ENCODE measurements at places on chromosomes 2 and 18.

- DNase-seq, result no peak
Measured at GRCh38 chr2:238286987-238287736, 1.2 kb downstream of the PER2 start.

DNA sequence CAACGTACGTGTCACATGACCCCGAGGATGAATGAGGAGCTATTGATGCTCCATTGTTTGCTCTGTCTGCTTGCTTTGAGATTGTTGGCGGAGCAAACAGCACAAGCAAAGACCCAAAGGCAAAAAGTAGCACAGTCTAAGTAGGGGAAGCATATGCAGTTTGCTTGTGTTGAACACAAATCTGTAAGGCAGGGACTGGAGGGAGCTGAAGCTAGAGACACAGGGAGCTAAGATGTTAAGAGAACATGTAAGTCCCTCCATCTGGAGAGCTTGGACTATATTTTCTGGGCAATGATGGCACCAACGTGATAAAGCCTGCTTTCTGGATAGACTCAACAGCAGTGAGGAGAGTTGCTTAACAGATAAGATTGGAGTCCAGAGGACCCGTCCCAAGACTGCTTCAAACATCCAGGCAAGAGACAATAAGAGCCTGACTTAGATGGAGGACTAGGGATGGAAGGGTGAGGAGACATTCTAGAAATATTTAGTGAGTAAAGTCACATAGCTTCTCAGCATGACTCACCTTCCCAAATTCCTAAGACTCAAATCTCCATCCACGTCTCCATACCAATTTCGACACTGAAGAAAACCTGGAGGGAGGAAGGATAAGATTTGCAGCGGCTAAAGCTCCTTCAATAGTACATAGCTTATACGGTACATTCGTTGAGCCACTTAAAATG lies 88.1 kb upstream of the KLF7 start:
- DNase-seq, result no peak

DNA sequence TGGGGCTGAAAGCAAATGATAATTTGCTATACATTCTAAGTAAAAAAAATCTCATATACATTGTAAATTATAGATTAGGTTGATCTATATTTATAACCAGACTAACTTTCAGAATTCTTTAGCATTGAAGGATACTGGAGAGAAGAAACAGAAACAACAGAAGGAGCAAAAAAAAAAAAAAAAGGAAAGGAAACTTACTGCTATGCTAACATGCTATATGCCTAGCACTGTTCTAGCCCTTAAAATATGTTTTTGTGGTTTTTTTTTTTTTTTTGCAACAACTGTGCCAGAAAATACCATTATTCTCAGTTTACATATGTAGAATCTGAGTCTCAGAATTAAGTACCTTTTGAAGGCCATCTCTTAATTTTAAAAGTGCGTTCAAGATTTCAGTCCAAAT lies 204.9 kb upstream of the MC4R start:
- DNase-seq, result no peak

DNA sequence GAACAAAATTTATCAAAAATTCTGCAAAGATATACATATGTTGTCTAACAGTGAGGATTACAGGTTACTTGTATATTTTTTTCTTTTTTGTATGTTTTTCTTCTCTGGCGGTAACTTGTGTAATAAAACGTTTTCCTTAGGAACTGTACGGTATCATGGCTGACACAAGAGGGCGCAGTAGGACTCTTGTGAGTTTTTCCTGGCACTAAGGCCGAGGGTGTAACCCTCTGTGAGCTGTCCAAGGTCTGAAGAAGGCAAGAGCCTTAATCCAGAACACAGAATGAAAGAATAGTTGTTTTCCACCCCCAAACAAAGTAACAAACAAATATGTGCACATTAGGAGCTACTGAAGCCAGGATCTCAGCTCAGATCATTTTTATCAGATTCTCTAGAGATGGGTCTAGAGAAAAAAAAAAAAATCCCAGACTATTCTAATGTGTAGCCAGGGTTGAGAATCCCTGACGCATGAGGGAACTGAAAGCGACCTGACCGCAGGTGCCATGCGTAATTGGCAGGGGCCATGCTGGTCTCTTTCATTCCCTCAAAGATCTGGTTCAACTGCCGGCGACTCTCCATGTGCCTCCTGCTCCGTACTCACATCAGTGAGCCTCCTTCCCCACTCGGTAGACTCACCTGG lies 27.0 kb downstream of the TMEM200C start:
- DNase-seq, result no peak

GRCh38 chr2:159539701-159540100 lies 76.6 kb downstream of the BAZ2B start:
- DNase-seq, result no peak

DNA sequence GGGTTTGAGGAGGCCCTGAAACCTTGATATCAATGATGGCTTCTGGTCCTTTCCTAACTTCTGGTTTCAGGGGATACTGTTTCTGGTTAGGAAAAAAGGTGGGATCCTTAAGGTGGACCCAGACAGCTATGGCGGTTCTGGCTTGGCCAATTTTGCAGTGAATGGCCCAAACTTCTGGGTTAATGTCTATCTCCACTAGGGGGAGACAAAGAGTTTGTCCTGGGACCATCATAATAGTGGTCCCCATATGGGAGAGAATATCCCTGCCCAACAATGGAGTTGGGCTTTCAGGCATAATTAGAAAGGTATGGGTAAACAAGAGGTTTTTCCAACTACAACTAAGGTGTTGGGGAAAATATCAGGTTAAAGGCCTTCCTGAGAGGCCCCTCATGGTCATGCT lies 273.5 kb downstream of the CALCRL start:
- no peak for DNase-seq

DNA sequence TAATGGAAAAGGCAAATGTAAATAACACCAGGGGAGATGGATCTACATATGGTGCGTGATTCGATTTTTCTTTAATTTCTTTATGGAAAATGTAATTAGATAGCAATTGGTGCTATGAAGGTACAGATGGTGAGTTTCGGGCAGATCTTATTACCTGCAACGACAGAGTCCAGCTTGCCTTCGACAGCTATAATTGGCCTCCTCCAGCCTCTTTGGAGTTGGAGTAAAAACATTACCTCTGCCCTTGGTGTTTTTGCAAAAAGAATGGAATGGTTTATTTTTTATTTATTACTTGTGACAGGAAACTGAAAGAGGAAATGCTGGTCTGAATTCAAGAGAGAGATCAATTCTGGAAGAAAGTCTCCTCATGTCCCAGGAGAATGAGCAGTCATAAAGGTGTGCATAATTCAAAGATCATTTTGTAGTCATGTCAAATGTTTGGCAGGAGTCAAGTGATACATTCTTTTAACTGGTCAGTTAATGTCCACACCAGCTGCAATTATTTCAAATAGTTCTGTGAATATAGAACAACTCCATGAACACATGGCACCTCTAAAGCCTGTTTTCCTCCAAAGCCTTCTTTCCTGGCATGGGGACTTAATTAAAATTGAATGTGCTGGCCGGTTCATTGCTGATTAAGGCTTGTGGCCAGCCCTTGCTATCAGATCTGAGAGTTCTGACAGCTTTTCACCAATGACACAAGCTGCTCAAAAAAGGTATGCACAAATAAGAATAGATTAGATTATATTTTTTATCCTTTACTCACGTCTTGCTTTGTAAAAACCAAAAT lies 46.9 kb upstream of the KCNH7 start:
- no peak for DNase-seq

DNA sequence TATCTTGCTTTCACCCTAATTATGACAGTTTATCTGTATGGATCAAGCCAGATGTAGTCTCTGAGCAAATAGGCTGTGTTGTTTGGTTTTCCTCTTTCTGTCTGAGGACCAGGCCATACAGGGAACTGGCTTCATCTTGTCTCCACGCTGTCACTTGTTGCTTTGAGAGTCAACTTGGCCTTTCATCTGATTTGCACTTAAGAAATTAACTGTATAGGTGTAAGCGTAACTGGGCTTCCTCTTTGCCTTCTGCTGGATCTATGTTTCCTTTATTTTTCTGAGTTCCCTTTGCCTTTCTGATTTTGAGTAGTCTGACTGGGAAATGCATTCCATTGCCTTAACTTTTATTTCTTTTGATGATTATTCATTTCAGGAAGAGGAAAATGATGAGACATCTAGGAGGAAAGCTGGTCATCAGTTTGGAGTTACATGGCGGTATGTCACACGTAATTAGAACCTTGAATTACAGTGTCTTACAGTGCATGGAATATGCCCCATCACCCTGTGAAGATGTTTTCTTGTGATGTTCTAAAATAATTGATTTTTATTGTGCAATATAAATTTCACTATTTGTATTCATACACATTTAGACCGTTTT lies 17.4 kb downstream of the PTCD3 start:
- DNase-seq, result no peak

DNA sequence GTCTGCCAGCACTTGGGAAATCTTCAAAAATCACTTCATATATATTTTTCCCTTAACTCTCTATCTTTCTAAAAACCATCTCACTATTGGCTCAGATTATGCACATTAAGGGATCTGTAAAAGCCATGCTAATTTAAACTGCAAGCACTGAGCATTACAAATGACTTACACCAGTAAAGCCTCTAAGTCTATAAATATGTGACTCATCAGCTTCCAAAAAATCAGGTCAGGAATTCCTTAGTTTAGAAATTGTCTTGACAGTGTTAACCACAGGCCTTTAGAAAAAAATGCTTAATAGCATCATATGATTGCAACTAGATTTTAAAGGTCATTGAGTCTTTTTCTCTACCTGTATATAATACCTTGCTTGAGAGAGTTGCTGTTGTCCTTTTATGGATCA lies 1113.6 kb upstream of the PIK3C3 start:
- DNase-seq, result no peak

GRCh38 chr2:146489386-146489785 lies 1355.4 kb upstream of the ACVR2A start:
- DNase-seq, result no peak

GRCh38 chr2:190973726-190974628 lies 40.0 kb downstream of the STAT1 start:
- DNase-seq, result no peak

DNA sequence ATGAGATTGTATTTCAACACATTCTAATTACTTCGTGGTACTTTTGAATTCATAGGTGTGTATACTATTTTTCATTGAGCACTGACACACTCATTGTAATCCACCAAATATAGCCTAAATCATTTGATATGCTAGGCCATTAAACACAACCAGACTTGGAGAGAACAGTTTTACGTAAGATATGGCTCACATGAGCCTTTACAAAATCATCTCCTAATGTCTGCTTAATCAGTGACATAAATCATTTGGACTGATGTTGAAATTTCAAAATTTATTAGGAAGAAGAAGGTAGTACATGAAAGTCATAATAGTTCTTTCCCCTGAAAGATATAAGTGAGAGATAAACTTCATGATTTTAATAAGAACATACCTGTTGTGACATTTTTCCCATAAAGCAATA lies 550.2 kb upstream of the LINC00305 start:
- no peak for DNase-seq

- no peak for DNase-seq
Measured at GRCh38 chr2:134536296-134536695, 182.5 kb downstream of the TMEM163 start.

All from stimulated activated CD8-positive, alpha-beta memory T cell treated with anti-CD3 and anti-CD28 coated beads, Interleukin-15, amount 100 ng/mL, for 24 hours (primary cell).